Activated CD4-positive, alpha-beta T cell treated with anti-CD3 and anti-CD28 coated beads, Interleukin-2, amount 50 U/mL, for 16 hours (primary cell): ENCODE measurements at places on chromosomes 4 and X.

DNA sequence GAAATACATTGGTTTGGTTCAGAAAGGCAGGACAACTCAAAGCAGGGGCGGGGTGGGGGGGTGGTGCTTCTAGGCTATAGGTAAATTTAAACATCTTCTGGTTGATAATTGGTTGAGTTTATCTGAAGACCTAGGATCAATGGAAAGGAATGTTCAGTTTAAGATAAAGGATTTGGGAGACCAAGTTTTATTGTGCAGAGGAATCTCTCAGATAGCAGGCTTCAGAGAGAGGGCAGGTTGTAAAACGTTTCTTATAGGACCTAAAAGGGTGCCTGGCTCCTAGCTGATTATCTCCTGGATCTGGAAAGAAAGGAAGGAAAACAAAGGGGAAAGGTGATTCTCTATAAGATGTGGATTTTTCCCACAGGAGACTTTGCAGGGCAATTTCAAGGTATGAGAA lies 94.0 kb downstream of the TMEM47 start:
- DNase-seq, result no peak

DNA sequence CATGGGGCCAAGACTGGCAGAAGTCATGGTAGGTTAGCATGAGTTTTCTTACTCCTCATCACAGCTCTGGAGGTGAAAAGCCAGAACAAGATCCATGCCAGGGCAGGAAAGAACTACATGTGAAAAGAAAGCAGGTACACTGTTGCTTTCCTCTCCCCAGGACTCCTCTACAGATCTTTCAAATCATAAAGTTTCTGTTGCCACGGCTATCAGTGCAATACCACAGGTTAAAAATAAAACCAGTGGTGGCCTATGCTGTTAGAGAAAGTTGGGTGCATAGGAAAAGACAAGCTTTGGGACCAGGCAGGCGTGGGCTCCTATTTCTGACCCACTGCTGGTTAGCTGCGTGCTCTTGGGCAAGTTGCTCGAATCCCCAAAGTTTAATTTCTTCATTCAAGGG lies 81.4 kb downstream of the SH3RF1 start:
- no peak for DNase-seq

DNA sequence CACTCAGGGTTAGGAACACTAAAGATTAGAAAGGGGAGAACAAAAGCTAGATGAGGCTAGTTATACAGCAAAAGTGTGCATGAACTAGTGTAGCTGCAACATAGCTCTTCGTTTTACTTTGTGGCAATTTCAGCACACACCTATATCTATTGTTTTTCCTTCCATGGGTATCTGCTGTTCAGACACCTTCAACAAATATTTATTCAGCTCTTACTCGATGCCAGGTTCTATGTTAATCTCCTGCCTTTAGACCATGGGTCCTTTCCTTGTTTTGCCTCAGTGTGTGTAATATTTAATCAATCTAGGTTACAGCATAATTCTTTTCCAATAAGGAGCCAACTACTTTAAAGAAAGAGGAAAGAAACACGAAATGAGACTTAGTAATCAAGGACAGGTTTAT lies 10.4 kb upstream of the FAM9A start:
- no peak for DNase-seq

DNA sequence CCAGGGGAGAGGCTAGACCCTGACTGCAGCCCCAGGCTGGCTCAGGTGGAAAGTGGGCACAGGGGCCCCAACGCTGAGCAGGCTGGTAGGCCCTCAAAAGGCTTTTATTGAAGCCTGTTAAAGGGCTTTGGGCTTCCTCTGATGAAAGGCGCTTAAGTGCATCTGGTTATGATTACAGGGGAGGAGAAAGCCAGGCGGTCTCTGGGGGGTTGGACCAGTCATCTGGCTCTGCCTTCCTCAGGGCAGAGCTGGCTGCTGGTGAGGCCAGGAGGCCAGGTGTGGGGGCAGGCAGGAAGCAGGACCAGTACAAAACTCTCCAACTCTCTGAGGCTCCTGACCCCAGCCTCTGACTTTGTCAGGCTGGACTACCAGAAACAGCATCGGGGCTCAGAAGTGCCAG lies 68.8 kb upstream of the BCOR start:
- DNase-seq, result no peak

DNA sequence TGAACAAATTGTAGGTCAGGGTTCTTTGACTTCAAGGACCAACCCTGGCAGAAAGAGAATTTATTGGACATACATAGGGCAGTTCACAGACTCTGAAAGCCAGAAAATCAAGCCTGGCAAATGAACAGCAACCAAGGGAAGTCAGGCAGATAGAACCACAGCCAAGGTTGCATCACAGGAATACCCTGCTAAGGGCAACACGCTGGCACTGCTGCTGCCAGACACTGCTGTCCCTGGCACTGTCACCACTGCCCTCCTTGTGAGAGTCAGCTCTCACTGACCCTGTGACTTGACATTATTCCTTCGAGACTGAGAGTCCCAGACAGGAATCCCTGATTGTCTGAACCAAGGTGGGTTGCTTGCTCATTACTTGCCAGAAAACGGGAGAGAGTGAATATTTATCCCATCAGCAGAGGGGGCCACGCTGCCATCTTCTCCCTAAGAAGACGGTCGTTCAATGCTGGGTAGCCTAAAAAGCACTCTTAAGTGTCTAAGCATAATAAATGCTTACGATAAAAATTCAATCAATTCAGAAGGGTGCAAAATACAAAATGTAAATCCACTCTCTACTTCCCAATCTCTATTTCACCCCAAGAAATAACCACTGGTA lies 23.2 kb upstream of the PTTG2 start:
- DNase-seq, result no peak

DNA sequence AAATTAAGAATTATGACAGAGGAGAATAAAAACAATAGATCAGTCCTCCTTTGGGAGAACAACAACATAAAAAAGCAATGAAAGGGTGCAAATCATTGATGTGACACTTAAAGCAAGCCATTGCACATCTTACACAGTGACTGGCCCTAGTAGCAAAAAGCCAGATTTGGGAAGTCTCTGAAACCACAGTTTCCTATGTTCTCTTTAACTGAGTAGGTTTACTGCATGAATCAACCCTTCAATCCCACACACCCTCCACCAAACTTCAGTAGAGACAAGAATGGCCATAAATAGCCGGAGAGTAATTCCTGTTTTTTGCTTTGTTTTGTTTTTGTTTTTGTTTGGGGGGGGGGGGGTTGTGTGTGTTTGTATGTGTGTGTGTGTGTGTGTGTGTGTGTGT lies 180.8 kb downstream of the VEGFC start:
- DNase-seq, result no peak
